ENCODE measurements at places on chromosomes 2 and 18. TPM values are rescaled to one million over a fixed set of nuclear protein-coding genes. Genes with fewer than 3 reads are reported as not detected.

The NEU2 gene
- not detected for total RNA-seq

The CCDC141 gene
- not detected for total RNA-seq

The MERTK gene
- total RNA-seq = 8.7 TPM

The SOX11 gene
- total RNA-seq = 17.1 TPM

The FSHR gene
- not detected for total RNA-seq

The LCT gene
- not detected for total RNA-seq

The ITPRIPL1 gene
- 7.7 TPM for total RNA-seq

The SMCHD1 gene
- total RNA-seq = 32.8 TPM

The SMAD7 gene
- 17.4 TPM for total RNA-seq

The COL5A2 gene
- 32.7 TPM for total RNA-seq

The GALNT3 gene
- total RNA-seq = 28.7 TPM

The FAM228A gene
- not detected for total RNA-seq

The TNFAIP6 gene
- not detected for total RNA-seq

The CYP27A1 gene
- 28.6 TPM for total RNA-seq

The HMSD gene
- 0.29 TPM for total RNA-seq

The SCYGR6 gene
- total RNA-seq = not detected

The KCMF1 gene
- total RNA-seq = 65.8 TPM

The TAF1B gene
- total RNA-seq = 14.6 TPM

The WDR75 gene
- 33.6 TPM for total RNA-seq

The SERPINB2 gene
- 1.9 TPM for total RNA-seq

The OSGEPL1 gene
- 11.4 TPM for total RNA-seq

All from epithelial cell of proximal tubule (primary cell).